Large intestine (tissue), 12 donors: ENCODE measurements at places on chromosomes 1 and 21. TPM values are rescaled to one million over a fixed set of nuclear protein-coding genes. Genes with fewer than 3 reads are reported as not detected.

The TMEM82 gene
- 15.6 TPM for polyA plus RNA-seq

The ELAPOR1 gene
- 66.0 TPM for polyA plus RNA-seq

The PLCH2 gene
- 5.0 TPM for polyA plus RNA-seq

The CRYAA gene
- polyA plus RNA-seq, result not detected

GRCh38 chr21:20341431-20341830 lies 656.8 kb upstream of the NCAM2 start:
- no peak for DNase-seq

GRCh38 chr1:198959032-198959431 lies 320.2 kb downstream of the PTPRC start:
- DNase-seq, result no peak

DNA sequence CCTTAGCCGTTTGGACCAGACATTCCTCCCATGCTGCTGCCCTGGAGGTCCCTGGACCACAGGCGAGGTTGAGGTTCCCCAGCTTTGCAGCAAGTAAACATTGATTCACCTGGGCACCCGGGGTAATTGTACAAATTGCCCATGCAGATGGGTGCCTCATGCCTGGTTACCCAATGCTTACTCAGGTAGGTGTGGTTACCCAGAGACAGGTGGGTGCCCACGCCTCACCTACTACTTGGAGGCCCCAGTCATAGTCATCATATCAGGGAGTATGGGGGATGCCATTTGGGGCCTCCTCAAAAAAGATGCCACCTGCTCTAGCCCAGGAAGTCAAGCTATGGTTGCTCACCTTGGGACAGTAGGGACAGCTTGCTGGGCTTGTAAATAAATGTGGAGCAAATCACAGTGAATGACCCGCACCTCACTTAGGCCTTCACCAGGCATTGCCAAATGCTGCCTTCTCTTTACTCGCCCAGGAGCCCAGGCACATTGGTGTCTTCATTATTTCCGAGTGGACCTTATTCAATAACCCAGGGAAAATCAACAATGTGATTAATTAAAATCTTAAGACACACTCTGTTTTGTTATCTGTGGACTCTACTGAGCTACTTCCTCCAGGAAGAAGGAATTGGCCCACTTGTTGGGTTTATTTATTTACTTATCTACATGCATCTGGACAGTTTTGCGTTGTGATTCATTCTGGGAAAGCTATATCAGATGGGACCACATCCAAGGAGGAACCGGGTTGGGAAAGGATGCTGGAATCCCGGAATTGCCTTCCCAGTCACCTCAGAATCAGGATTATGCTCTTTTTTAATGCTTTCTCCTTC lies 35.6 kb upstream of the GRHL3 start:
- DNase-seq, result no peak
